ENCODE measurements at places on chromosomes 1 and 21.

DNA sequence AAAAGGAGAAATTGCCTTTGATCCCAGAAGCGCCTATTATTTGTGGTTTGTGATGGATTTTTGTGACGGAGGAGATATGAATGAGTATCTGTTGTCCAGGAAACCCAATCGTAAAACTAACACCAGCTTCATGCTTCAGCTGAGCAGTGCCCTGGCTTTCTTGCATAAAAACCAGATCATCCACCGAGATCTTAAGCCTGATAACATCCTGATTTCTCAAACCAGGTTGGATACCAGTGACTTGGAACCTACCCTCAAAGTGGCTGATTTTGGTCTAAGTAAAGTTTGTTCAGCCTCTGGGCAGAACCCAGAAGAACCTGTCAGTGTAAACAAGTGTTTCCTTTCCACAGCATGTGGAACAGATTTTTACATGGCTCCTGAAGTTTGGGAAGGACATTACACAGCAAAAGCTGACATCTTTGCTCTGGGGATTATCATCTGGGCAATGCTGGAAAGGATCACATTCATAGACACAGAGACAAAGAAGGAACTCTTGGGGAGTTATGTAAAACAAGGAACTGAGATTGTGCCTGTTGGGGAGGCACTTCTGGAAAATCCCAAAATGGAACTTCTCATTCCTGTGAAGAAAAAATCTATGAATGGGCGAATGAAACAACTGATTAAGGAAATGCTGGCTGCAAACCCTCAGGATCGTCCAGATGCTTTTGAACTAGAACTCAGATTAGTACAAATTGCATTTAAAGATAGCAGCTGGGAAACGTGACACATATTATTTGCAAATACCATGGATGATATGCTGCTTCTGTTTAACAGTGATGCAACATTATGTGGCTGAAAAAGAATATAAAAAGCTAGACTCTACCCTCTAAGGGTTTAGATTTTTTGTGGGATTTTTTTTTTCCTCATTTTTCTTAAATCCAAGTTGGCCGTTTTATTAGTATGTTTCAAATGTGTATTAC is 10.5 kb downstream of the PDIK1L start:
- no peak for DNase-seq

- DNase-seq: no peak
Measured at GRCh38 chr1:234924450-234925355, 203.9 kb downstream of the TOMM20 start.

DNA sequence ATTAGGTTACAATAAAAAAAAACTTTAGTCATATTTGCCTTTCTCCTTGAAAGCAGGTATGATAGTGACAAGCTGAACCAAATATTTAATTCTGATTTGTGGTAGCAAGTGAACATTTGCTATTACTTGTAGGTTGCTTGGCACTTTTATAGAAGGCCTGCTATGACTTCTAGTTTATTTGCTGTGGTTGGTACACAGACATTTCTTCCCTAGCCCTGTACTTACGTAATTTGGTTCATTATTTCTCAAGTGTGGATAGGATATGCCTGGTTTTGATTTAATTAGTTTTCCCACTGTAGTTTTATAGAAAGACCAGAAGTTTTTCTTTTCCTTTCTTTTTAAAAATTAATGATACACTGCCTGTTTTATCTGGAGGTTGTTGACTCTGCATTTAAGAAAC is 55.9 kb downstream of the PPP2R5A start:
- no peak for DNase-seq

DNA sequence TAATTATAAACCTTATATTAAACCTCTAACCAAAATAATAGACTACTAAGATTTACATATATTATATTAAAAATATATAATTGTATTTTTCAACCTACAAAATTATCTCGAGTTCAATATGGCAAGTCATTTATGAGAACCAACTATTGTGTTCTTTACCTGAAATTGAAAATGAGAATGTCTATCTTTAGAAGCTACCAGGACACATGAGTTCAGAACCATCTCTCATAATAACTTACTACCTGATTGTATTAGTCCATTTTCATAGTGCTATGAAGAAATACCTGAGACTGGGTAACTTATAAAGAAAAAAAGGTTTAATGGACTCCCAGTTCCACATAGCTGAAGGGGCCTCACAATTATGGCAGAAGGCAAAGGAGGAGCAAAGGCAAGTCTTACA is 6.8 kb downstream of the HAO2 start:
- no peak for DNase-seq

DNA sequence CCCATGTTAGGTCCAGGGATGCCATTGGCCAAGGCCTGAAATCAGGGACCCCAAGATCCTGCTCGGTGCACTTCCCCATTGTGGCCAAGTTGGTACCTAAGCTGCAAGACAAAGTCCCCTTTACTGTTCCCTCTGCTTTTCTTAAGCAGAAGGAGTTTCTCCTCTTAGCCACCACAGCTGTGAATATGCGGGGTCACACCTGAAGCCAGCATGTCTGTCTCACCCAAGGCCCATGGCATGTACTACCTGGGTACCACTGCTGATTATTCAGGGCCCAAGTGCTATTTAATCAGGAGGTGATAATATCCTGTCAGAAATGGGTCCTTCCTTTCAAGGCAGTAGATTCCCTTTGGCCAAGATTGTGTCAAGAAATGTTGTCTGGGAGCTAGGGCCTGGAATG is 133.9 kb upstream of the DNAH14 start:
- no peak for DNase-seq

DNA sequence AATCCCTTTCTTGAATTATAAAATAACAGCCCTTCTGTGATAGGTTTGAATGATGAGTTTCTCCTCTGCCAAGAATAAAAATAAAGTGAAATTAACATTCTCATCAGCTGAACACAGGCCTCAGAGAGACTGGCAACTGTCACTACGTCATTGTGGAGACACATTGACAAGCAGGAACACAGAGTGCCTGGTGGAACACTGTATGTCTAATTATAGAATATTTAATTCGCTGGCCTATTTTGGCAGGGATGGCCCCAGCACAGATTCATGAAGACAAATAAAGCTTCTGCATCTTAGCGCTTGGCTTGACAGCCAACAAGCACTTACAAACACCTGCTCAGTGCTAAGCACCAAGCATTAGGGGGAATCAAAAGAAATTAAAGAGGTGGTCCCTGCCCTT is 52.0 kb upstream of the SMYD2 start:
- DNase-seq: no peak

GRCh38 chr1:219322766-219323165 is 149.1 kb downstream of the LYPLAL1 start:
- no peak for DNase-seq

GRCh38 chr1:82858031-82858430 is 1057.3 kb downstream of the ADGRL2 start:
- no peak for DNase-seq

GRCh38 chr1:242747233-242747632 is 222.7 kb upstream of the PLD5 start:
- DNase-seq: no peak

Data from NCI-H774 (cell line).